Activated gamma-delta T cell treated with anti-CD3 and anti-CD28 coated beads, Interleukin-2, amount 50 U/mL, for 16 hours (primary cell): ENCODE measurements at places on chromosomes 5 and 9.

GRCh38 chr5:174120401-174121005 lies 75.0 kb downstream of the NSG2 start:
- no peak for DNase-seq

DNA sequence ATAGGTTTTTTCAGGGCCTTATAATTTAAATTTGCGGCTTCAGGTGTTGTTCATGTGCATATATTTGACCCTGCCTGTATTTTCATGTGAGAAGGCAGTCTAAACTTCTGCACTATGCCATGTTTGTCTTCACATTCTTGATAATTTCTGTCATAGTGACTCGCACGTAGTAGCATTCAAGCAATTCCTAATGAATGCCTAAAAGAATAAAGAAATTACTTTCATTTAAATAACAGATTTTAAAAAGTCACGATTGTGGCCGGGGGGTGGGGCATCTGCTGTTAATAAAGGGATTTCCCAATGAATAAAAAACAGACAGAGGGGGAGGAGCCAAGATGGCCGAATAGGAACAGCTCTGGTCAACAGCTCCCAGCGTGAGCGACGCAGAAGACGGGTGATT lies 318.0 kb downstream of the ADAMTS6 start:
- DNase-seq: no peak

DNA sequence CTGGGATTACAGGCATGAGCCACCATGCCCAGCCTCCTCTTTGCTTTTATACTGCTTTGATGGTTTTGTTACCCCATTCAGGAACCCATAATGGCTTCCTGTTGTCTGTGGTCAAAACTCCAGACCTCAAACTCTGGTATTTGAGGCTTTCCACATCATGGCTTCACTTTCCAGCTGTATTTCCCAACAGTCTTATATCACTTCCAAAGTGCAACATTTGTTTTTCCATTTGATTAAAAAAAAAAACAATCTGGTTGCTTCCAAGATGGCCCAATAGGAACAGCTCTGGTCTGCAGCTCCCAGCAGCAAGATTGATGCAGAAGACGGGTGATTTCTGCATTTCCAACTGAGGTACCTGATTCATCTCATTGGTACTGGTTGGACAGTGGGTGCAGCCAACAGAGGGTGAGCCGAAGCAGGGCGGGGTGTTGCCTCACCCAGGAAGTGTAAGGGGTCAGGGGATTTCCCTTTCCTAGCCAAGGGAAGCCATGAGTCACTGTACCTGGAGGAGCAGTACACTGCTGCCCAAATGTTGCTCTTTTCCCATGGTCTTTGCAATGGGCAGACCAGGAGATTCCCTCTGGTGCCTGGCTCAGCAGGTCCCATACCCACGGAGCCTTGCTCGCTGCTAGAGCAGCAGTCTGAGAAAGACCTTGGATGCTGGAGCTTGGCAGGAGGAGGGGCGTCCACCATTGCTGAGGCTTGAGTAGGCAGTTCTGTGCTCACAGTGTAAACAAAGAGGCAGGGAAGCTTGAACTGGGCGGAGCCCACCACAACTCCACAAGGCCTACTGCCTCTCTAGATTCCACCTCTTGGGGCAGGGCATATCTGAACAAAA lies 458.4 kb downstream of the KDM4C start:
- no peak for DNase-seq

DNA sequence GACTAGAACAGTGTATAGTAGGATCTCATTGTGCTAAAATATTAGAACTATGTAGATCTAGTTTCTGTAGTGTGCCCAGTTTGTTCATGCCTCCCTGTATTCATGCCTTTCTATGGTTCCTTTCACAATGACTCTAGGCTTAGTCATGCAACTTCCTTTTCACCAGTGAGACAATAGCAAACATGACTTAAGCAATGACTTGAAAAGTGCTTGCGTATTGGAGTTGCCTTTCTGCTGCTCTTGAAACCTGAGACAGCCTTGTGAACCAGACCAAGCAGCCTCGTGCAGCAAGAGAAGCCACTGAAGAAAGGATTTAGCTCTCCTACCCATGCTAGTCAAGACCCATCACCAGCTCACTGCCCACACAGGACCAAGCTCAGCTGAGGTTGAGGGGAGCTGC lies 294.5 kb upstream of the TAS2R1 start:
- DNase-seq: no peak

GRCh38 chr5:11904265-11904906 lies at the start of gene CTNND2:
CTNND2 (minus strand) TSS chr5:11904446; CDS start chr5:11903853, 593 bp downstream.
- no peak for DNase-seq

GRCh38 chr9:124810663-124811355 lies 33.9 kb downstream of the OLFML2A start:
- no peak for DNase-seq

- DNase-seq: no peak
Measured at GRCh38 chr9:93207860-93208734, 24.2 kb downstream of the WNK2 start.

- DNase-seq: no peak
Measured at GRCh38 chr9:112043423-112043822, 131.7 kb downstream of the SUSD1 start.

DNA sequence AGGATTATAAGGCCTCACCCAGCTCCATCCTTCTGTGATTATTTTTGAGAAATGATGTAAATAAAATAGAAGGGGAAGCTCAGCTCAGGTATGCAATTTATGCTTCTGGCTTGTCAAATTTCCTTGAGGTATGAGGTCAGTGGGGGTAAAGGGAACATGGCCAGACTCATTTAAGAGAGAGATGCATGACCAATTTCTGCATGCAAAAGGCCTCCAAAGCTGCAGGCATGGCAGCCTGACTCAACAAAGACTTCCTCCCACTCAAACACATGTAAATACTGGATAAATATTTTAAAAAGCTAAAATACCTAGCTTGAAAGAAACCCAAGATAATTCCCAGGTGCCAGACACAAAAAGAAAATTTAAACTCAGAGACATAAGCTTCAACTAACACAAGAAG lies 101.4 kb upstream of the SLC1A3 start:
- DNase-seq: no peak

DNA sequence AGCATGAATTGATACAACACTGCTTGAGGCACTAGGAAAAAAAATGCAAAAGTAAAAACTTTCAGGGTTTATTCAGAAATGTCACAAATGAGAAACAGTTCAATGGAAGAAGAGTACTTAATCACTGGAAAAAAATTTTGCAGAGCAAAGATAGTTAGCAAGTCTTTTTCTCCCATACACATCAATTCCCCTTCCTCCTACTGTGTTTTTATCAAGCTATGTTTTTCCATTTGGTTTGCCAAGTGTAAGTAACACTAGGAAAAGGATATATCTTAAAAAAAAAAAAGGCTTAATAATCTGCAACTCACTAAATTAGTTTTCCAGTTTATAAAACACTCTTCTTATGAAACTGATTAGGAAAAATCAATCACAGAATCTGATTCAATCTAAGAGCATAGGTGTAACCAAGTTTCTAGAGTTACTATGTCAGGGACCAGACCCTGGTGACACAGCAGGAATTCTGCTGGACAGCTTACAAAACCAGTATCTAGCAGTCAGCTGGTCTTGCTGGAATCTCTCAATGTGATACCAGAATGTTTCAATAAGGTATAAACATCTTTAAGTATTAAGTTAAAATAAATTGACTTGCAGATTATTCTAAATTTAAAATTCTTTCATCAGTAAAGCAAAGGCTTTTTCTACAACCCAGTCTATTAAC lies 34.7 kb downstream of the RNF145 start:
- DNase-seq: no peak

- DNase-seq: no peak
Measured at GRCh38 chr9:125410522-125410894, 148.9 kb downstream of the GAPVD1 start.

- DNase-seq: no peak
Measured at GRCh38 chr9:19138084-19138483, 10.8 kb upstream of the PLIN2 start.

DNA sequence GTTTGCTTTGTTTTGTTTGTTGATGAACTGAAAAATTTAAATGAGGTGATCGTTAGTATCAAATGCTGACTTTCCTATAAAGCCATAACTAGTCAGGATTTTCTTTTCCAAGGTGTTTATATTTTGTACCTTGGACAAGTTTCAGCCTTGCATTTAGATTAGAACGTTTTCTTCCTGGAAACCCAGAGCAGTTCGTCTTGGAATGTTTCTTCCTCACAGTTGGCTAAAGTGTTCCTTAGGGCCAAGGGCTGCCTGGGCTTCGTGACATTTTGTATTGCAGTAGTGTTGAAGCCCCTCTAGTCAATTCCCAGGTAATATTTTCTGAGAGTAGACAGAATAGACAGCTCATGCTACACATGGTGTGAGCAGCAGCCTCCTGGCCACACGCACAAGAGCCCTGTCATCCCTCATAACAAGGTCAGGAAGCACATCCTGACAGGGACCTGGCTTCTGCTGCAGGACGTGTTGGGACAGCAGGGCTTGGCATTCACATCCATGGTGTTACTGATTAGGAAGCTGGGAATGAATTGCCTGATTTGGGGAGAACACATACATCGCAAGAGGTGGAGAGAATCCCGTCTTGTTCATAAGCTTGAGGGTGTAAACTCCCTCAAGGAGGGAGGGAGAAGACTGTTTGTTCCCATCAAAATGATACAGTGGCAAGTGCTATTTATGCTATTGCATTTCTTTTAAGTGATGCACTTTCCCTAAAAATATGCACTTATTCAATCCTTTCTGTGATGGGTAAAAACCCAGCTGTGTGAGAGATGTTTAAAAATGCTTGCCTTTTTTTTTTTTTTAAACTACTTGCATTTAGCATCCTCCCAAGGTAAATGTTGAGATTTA lies 31.7 kb downstream of the FUBP3 start:
- no peak for DNase-seq
